Left cardiac atrium (tissue), 4 donors: ENCODE measurements at places on chromosomes 2 and 18.

- no peak for DNase-seq
Measured at GRCh38 chr2:205760157-205760556, 77.9 kb downstream of the NRP2 start.

GRCh38 chr2:211204456-211204855 is 648.1 kb downstream of the CPS1 start:
- DNase-seq = no peak

DNA sequence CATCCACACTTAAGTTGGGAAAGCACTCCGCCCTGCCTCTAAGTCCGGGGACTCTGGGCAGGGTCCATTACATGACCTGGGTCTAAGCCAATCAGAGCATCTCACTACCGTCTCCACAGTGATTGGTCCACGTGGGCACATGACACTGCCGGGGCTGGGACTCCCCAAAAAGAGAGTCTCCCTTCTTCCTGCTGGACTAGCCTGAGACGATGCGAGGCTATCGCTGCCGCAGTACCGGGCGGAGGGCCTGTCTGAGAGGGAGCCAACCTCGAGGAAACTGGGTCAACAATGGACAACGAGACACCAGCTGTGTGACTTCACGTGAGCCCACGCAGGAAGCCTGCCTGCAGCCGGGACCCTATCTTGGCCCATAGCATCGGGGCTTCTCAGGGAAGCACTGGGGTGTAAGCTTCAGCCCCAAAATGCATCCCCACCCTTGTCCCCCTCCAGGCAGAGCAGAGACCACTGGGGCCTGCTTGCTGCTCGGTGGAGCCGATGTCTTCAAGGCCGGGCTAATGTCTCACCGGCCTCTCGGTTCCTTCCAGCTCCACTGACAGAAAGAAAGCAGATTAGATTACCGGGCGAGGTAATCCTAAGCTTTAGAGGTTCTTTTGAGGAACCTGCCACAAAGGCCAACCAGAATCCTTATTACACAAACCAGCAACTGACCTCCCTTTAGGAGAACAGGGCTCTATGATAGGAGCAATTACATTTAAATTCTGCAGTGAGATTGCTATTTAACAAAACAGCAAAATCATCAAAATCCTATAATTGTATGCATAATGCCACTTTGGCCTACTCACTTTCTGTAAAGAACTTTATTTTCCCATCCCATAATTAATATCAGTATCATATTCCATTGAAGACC is 21.3 kb upstream of the COPS8 start:
- no peak for DNase-seq

DNA sequence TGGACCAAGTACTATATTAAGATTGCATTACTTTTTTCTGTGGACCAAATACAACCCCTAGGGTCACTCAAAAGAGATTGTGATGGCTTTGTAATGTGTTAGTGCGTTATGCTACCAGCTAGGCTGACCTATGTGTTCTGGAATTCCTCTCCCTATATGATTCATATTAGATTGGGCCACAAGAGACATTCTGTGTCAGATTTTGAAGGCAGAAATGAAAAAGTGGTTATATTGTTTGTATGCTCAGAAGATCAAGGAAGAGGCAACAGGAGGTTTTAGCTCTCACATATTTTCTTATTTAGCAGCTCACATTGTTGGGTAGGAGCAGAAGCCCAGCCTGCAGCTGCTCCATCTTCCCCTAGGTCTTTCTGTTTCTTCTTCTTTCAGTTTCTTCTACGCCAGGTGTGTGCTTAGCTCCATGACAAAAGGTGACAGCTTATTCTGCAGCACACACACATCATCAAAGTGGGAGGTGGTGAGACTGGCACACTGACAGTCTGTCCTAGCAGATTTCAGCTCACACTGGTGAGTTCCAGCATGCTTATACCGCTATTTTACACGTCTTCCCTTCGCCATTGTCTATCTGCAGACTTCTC is 156.8 kb upstream of the UBE2E3 start:
- no peak for DNase-seq

DNA sequence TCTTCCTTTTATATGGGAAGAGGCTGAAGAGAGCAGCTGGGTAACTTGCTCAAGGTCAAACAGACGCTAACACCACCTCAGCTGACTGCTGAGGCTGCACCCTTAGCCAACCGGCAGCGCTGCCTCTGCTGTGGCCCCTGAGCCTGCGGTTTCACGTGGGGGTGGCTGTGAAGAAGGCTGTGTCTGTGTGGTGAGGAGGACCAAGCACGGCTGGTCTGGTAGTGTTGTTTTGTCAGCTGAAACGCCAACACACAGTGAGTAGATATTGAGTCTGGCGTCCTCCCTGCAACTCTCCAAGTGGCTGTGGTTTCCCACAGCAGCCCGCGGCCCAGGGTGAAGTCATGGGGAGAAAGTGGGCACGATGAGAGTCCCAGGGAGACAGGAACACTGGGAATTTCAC is 69.6 kb downstream of the THNSL2 start:
- DNase-seq = no peak

- DNase-seq = no peak
Measured at GRCh38 chr2:43519643-43520221, 76.1 kb downstream of the THADA start.

DNA sequence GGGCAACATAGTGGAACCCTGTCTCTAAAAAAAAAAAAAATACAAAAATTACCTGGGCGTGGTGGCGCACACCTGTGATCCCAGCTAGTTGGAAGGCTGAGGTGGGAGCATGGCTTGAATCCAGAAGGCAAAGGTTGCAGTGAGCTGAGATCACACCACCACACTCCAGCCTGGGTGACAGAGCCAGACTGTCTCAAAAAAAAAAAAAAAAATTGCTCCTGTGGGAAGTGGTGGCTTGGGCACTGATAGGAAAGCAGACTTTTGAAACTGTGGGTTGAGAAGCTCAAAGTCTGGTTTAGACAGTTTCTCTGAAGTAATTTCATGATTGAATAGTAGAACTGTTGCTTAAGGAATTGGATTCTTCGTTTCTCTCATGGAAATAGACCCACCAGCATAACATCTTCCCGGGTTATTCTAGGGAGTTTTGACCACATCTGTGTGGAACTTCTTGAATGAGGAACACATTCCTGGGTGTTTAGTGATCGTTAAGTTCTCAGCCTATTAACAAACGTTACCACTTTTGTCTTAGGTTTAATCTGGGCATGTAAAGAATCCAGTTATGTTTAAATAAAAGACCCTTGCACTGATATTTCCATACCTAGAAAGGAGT is 33.5 kb downstream of the GRHL1 start:
- no peak for DNase-seq

- no peak for DNase-seq
Measured at GRCh38 chr2:74417763-74418162, 3.7 kb downstream of the C2orf81 start.

- DNase-seq = no peak
Measured at GRCh38 chr2:238106339-238106697, 6.2 kb downstream of the ESPNL start.

DNA sequence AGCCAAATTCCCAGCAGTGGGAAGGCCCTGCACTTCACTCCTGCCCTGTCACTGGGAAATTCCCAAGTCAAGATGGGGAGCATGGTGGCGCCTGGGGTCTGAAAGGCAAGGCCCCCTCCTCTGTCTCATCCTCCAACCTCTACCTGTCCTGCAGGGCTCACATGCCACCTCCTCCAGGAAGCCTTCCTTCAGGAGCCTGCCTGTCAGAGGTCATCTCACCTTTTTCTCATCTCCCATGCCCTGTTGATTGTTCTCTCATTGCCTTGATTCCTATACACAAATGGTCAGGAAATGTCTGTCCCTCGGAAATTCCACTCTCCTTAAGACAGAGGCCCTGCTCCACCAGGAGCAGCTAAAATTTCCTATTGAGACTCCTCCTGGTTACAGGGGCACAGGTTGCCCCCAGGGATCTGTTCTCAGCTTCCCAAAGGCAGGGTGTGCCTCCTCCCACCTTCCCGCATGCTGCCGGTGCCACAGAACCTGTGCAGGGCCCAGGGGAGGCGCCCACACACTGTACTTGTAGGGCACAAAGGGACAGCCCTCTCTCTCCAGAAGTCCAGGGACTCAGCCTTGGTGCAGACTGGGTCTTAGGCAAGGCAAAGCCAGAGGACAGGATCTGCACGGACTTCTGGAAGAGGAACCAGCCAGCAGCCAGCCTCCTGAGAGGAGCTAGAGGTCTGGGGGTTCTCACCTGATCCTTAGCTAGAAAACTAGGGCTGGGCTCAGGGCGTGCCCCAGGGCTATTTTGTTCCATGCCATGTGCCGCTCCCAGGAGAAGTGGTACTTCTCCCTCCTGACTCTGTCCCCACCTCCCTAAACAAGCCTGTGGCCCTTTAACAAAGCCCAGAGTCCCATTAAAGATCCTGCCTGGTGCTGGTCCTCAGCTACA is 12.9 kb downstream of the HES6 start:
- no peak for DNase-seq

DNA sequence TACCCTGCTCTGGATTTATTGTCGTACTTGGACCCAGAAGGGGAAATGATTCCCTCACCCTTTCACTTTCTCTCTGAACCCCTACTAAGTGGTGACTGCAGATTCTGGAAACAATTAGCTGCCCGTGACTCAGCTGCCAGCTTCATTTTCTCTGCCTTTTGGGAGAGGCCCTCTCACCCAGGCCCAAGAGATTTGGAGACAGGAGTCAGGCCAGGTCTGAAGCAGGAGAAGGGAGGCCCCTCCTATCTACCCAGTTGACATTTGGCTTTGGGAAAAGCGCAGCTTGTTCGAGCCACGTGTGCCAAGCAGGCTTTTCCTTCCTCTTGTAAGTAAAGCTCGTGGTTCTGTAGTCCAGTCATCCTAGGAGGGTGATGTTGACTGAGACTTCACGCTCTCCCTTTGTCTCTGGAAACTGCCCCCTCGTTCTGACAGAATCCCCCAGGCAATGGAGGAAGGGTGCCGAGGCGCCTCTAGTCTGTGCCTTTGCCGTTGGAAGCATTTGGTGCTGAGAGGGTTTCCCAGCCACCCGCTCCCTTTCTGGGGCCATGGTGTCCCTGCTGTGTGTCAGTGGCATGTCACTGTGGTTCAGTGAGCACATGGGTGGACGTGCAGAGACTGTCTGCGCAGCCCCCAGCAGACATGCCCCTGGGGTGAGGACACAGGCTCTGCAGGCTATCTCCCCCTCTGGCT is 8.6 kb downstream of the OXER1 start:
- no peak for DNase-seq

GRCh38 chr2:149017116-149017985 is 21.1 kb upstream of the LYPD6B start:
- peak; percentile 81 for DNase-seq

GRCh38 chr2:25236736-25237135 is 68.4 kb upstream of the POMC start:
- no peak for DNase-seq

GRCh38 chr2:99190548-99190947 is 9.6 kb downstream of the MRPL30 start:
- no peak for DNase-seq

- no peak for DNase-seq
Measured at GRCh38 chr2:152648336-152648735, 68.9 kb downstream of the PRPF40A start.

GRCh38 chr18:35778850-35779627 is 193.4 kb upstream of the RMP24 start:
- peak; percentile 26 for DNase-seq

- DNase-seq = no peak
Measured at GRCh38 chr2:224182498-224182897, 143.4 kb upstream of the SERPINE2 start.

DNA sequence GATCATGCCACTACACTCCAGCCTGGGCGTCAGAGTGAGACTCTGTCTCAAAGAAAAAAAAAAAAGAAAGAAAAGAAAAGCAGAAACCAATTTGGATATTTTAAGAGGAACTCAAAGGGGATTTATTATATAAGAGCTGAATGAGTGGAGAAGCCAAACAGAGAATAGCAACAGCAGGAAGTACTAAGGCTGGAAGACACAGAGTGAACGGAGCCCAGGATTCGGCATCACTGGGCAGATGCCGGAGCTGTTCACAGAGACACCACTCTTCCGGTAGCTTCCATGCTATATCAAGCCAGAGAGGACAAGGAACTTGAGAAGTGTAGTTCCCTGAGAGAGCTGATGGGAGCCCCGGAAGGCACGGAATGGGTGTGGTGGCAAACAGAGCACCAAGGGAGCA is 47.0 kb upstream of the CABLES1 start:
- no peak for DNase-seq

DNA sequence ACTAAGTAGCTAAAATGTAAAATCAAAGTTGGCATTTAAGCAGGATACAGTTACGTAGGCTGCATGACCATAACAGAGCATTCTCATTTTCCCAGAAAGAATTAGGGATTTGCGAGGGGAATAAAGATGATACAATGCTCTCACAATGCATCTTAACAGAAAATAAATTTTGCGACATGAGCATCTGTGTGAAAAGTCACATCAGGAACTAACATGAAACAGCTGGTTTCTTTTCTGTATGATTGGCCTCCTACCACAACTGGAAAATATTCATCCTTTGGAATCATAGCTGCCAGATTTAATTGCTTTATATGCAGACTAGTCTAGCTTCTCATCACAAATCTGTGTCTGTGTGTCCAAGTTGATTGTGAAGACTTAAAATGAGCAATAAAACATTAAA is 66.0 kb downstream of the KCTD18 start:
- no peak for DNase-seq

DNA sequence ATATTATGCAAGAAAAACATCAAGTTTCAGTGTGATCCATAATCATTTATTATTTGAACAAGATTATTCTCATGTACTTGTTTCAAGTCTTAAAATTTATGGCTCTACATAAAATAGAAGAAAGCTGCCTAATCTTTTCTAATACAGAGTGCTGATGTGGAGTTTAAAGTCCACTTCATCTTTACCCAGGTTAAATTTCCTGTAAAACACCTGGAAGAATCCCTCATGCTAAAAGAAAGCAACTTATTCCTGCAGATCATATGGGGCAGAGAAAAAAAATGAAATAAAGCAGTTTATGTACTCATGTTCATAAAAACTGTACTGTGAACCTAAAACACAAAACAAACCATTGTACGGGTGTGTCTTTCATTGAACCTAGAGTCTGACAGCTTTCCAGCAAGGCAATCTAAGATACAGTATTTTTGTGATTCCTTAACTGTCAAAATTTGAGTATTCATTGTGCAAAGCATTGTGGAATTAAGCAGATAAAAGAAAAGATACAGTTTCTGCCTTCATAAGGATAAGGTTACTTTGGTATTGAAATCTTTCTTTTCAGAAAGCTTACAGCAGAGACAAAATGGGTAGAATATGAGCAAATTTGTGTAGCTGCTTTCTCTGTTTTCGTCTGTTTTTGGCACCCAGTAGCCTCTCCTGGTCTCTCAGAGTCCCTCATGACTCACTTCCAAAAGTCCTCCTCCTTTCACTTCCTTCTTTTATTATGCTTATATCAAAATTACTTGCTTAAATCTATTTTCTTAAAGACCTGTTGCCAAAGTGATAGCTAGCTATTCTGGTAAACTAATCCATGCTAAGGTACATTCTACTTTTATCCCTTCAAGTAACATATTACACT is 26.9 kb upstream of the GLS start:
- DNase-seq = no peak

GRCh38 chr2:128170776-128171175 is 79.8 kb downstream of the UGGT1 start:
- DNase-seq = no peak

DNA sequence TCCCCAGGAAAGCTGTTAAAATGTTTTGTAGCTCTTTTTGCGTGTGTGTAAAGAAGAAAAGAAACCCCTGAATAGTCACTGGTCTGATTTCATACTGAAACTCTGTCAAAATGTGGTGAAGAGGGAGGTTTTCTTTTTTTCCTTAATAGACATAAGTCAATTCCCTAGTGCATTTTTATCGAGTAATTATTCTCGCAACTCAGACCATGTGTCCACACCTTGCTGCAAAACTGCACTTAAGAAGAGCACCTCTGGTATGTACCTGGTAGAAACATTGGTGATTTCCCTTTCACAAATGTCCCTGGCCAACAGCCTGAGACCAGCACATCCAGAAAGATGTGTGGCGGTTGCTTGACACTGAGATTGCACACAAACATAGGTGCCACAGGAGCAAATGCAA is 159.9 kb downstream of the ZNF521 start:
- DNase-seq = no peak
